Chondrocyte (in vitro differentiated cells): ENCODE measurements at places on chromosomes 1 and 21. TPM values are rescaled to one million over a fixed set of nuclear protein-coding genes. Genes with fewer than 3 reads are reported as not detected.

The ITLN1 gene
- not detected in 3 replicates for total RNA-seq

GRCh38 chr1:32868806-32869455 is 1.8 kb downstream of the FNDC5 start:
- DNase-seq = no peak

DNA sequence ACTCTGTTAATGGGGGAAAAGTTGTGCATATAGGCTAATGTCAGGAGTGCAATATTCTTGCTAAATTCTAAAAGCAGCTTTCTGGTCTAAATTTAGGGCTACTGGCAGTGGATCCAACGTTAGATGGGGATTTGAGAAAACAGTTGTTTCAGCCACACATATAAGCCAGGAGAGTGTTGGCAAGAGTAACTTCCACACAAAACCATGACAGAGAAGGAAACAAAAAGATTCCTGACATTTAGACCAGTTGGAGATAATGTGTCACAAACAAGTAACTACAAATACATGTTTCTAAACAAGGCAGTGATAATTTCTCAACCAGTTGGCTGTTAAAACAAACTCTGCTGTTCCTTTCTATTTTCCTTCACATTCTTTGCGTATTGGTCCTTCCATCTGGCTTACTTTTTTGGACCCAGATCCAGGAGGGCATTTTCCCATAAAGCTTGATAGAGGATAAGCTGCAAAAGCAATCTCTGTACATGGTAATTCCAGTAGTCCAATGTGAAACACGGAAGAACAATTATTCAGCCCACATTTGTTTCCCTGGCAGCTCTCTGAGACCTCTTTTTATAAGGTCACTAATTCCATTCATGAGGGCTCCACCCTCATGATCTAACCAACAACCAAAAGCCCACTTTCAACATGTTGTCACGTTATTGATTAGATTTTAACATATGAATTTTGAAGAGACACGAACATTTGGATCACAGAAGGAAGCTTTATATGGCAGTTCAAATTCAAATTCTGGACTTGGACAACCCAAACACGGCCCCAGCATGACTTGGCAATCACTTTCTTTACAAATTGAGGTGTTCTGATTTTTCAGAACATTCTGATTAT is 1888.6 kb downstream of the MRPL39 start:
- DNase-seq = no peak

- DNase-seq = no peak
Measured at GRCh38 chr1:27011058-27011764, 1.4 kb downstream of the TENT5B start.

- no peak for DNase-seq
Measured at GRCh38 chr1:198201956-198202784, 45.4 kb downstream of the NEK7 start.

The SETDB1 gene
- total RNA-seq = 35.0 to 44.1 TPM (median 35.9 TPM) in 3 replicates

DNA sequence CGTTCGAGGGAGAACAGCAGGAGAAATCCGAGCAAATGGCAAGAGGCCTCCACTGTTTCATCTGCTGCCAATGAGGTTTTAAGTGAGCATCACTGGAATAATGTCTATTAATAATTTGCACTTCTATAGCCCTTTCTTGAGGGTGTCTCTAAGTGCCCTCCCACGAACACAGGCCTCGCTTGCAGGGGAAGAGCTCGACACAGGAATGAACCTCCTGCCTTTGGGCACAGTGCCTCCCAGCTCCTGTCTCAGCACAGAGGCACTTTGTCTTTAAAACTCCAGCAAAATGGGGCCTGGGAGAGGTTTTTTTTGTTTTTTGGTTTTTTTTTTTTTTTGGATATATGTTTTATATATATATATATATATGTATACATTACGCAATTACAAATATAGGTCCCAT is 56.6 kb downstream of the OLIG1 start:
- no peak for DNase-seq

GRCh38 chr1:188382851-188383250 is 1554.1 kb downstream of the PLA2G4A start:
- no peak for DNase-seq

The TDRD5 gene
- total RNA-seq = not detected in 3 replicates

DNA sequence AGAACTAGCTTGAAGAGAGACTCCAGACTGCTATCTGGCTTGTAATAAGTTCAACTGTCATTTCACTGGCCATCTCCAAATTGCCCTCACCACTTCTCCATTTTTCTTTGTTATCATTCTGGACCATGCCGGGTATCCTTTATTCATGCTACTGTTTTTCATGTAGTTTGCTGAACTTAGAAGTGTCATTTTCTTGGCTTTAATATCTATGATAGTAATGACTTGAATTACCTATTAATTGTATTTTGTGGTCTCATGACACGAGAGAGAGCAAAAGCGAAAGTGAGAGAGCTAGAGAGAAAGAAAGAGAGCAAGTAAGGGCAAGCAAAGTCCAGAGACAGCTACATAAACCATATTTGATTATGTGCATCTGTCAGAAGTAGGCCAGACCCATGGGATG is 184.9 kb upstream of the ATP1B1 start:
- no peak for DNase-seq

The TSPEAR gene
- 0.15 to 0.38 TPM in 2 of 3 replicates, not detected in the other for total RNA-seq

The RNU1-4 gene
- total RNA-seq = 1,438 to 1,620 TPM (median 1,579 TPM) in 3 replicates

The S100A12 gene
- total RNA-seq = not detected in 3 replicates

The VTCN1 gene
- not detected in 3 replicates for total RNA-seq

DNA sequence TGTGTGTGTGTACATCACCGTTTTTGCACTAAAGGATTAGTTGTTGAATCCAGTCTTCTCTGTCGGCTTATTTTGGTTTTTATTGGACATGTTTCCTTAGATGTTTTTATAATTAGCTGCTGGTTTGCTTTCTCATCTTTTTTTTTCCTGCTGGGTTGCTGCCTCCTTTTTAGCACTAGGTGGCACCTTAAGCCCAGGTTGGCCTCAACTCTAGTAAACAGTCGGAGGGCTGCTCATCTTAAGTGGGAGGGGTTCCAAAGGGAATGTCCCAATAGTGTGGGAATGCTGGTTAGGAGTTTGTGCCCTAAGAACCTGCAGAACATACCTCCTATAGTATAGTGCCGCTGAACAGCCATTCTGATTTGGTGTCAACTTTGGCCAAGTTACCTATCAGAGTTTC is 570.1 kb upstream of the CXADR start:
- DNase-seq = no peak

The XCL2 gene
- total RNA-seq = not detected in 3 replicates

The WRAP73 gene
- total RNA-seq = 12.6 to 17.6 TPM (median 15.5 TPM) in 3 replicates

GRCh38 chr1:169727307-169727706 is 6.6 kb downstream of the SELE start:
- DNase-seq = no peak

DNA sequence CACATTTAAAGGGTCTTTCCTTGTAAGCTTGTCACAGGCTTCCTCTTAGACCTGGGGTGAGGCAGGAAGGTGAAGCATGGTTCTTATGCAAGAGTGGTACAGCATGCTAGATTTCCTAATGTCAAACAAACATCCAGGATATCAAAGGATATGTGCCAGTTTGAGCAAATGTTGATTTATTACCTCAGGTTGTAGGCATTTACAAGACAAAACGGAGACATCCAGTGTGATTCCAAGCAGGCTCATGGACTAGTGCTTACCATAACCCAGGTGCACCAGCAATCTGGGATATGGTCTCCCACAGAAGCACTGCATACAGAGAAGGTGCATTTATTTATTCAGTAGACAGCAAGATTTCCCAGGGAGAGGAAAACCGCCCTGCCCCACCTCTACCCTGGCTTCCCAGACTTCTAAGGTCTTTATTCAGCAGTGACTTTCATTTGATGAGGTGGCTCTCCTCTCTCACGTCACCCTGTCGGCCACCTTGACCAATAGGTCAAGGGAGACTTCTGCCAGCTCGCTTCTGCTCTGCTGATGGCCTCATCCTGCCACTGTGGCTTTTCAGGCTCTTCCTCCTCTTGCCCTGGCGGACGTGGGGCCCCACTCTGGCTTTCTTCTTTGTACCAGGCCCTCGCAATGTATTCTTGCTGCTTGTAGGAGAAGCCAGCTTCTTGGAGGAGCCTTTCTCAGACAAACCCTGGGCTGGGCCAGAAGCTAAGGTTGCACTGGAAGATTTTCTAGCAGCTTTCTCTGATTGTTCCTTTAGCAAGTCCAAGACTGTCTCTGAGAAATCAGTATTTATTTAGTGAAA is 25.6 kb downstream of the HHIPL2 start:
- DNase-seq = no peak

The DUSP10 gene
- total RNA-seq = 1.4 to 4.1 TPM (median 3.6 TPM) in 3 replicates

The GNG12 gene
- total RNA-seq = 78.2 to 93.0 TPM (median 91.5 TPM) in 3 replicates

GRCh38 chr1:163824490-163824889 is 502.7 kb downstream of the NUF2 start:
- no peak for DNase-seq

DNA sequence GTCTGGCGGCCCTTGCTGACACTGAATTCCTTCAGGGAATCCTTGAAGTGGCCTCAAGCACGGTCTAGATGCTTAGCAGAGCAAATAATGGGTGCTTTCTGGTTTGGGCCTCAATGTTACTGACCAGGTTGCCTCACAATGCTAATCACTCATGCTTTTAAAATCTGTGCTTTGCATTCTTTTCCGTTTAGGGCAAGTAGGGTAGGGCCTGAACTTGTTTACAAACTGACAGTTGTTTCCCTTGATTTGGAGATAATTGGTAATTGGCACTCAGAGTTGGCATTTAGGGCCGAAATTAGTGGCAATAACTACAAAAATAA is 1.4 kb downstream of the VPS13D start:
- no peak for DNase-seq

- no peak for DNase-seq
Measured at GRCh38 chr21:37074197-37074510, 1.1 kb downstream of the TTC3 start.

- DNase-seq = no peak
Measured at GRCh38 chr1:91885213-91885715, 687 bp downstream of the TGFBR3 start.

The OR10T2 gene
- total RNA-seq = not detected in 3 replicates

DNA sequence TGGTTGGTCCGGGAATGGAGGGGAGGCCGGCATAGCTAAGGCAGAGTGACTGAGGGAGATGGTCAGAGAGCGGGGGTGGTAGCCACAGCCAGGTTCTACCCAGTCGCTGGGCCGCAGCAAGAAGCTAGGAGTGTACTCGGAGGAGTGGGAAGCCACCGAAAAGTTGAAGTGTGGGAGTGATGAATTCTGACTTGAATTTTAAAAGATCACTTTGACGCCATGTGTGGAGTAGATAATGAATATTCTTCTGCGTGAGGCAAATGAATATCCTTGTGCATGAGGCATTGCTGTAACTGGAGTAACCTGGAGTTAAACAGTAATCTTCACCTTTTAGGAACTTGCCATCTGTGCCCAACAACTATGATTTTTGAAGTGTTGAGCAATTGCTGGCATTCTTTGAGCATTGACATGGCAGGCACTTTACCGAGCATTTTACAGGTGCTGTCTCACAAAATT is 6.9 kb downstream of the CTPS1 start:
- no peak for DNase-seq

DNA sequence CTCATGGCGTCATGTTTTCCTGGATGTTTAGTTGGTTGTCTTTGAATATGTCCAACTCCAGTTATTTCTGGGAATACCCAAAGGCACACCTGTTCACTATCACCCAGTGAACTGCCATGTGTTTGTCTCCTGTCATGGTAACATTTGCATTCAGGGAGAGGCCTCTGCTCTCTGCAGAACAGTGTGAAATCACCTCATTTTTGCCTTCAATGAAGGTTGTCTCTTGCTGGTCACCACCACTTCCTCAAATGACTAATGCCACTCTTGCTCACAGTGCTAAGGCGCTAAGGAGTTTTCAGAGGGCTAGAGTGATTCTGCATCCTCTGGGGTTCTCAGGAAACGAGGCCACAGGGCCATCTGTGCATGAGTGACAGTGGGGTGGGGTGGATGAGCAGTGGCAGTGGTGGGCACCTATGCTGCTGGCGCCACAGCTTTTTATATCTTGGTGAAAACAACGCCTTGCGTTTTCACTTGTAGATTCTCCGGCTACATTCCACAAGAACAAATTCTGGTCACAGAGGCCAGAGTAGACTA is 60.0 kb upstream of the ATP5PO start:
- no peak for DNase-seq

GRCh38 chr1:3590139-3590763 is 21.1 kb downstream of the MEGF6 start:
- no peak for DNase-seq

- DNase-seq = no peak
Measured at GRCh38 chr21:34131586-34131985, 58.2 kb downstream of the MRPS6 start.

The HAO2 gene
- total RNA-seq = not detected in 3 replicates

The AGMAT gene
- 0.68 to 1.1 TPM (median 0.82 TPM) in 3 replicates for total RNA-seq

- no peak for DNase-seq
Measured at GRCh38 chr1:224042557-224043118, 71.3 kb upstream of the FBXO28 start.

The KRTAP24-1 gene
- not detected in 3 replicates for total RNA-seq

DNA sequence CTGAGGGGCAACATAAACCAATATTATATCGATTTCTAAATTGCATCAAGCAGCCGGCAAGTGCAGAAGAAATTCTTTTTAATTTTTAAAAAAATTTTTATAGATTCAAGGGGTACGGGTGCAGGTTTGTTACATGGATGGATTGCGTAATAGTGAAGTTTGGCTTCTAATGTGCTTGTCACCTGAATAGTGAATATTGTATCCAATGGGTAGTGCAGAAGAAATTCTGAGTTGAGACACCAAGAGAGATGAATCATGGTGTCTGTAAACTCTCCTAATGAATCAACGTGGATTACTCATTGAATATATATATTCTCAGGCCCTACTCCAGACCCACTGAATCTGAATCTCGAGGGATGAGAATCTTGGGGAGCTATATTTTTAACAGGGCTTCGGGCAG is 253.7 kb upstream of the FOXD3 start:
- no peak for DNase-seq

The OR2G6 gene
- total RNA-seq = not detected in 3 replicates

The MAN1C1 gene
- 10.7 to 11.3 TPM (median 10.9 TPM) in 3 replicates for total RNA-seq
